Fibroblast of lung (primary cell): ENCODE measurements at places on chromosomes 6 and 20.

GRCh38 chr20:55269913-55270312 lies 735.4 kb downstream of the CBLN4 start:
- DNase-seq: no peak

DNA sequence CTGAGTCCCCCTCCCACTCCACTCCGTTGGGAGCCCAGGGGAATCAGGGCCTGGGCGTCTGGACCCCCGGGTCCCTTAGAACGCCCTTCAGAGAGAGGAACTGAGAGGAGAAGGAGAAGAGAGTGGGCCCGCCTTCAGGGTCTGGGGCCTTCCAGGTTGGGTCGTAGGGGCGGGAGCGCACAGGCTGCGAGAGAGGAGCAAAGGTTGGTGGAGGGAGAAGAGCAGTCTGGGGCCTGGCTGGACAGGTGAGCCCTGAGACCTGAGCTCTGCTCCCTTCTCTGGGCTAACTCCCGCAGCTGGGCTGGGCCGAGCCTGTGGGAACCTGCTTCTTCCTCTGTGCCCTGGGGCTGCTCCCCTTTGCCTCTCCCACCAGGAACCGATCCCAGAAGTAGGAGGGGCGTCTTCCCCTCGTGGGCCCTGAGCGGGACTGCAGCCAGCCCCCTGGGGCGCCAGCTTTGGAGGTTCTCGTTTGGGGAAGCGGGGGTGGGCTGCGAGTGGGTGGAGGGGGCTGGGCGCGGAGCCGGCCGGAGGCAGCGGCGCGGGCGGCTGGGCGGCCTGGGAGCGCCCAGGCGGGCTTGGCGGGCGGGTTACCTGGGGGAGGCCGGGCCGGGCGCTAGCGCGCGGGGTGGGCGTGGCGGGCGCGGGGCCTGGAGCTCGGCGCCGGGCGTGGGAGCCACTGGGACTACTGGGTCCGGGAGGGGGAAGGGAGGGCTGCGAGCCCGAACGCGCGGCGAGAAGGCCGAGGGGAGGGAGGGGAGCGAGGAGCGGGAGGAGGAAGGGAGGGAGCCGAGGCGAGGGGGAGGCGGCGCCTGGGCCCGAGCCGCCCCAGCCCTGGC lies at the start of gene DDR1:
DDR1 (plus strand) TSS at position 835 of the 836 bp plus-strand sequence. CDS start 4,211 bp downstream, outside the sequence.
- DNase-seq: peak; percentile 64

GRCh38 chr6:111855753-111856152 lies 17.5 kb downstream of the FYN start:
- no peak for DNase-seq

DNA sequence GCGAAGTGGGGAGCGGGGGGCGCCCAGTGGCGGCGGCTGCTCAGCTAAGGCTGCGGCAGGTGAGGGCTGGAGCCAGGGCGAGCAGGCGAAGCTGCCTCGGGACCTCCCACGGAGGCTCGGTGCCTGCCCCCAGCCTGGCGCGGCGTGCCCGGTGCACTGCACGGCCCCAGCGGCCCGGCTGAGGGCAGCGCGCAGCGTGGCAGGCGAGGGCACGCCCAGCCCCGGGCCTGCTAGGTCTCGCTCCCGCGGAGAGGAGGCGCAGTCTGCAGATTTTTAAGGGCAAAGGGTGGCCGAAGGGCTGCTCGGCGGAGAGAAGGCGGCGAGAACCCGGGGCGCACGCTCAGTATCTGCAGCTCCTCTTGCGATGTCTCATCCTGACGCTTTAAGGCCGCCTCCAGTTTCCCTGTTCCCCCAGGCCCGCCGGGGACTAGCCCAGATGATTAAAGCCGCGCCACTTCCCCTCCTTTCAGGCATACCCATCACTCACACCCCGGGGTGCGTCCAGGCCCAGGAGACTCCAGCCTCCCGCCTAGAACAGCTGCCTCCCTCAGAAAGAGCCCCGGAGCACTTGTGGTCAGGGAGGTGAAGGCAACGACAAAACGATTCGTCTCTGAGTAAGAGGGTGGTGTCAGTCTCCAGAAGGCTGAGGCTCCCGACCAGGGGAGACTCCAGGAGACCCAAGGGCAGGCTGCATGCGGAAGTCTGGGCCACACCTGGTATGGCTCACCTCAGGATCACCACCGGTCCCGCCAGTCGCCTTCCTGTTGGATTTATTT lies at the start of gene FERMT1:
FERMT1 (minus strand) TSS at position 158 of the 776 bp plus-strand sequence. CDS start 3,476 bp downstream, outside the sequence.
- peak; percentile 66 for DNase-seq

DNA sequence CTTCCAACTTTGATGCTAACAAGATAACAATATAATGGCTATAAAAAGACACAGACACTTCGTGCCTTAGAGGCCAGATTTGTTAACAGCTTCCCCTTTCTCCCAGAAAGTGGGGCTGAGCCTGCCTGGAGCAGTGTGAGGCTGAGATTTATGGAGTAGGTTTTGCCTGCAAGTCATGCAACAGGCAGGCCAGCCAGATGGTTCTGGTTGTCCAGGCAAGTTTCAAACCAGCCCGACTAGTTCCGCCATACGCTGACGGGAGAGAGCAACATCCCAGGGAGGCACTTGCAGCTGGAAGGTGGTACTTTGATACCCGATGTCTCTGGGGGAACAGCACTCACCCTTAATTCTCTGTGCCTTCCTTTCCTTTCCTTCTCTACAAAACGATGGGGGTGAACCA lies 81.3 kb upstream of the NAA20 start:
- DNase-seq: no peak

DNA sequence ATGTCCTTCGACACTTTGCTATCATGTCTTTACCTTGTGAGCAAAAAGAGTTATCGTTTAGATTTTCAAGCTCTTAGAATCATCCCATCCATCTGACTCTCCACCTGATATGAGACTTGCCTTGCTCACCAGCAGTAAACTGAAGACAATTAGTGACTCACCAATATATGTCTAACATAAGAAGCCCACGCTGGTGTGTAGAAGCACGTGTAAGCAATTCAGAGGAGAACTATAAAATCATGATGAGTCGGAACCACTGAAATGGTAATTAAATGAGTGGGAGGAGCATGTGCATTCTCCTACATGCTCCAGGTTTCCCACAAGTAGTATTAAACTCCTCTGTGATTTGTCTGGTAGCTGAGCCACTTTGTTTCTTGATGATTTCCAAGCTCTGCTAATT lies 181.6 kb upstream of the RNF217 start:
- no peak for DNase-seq

DNA sequence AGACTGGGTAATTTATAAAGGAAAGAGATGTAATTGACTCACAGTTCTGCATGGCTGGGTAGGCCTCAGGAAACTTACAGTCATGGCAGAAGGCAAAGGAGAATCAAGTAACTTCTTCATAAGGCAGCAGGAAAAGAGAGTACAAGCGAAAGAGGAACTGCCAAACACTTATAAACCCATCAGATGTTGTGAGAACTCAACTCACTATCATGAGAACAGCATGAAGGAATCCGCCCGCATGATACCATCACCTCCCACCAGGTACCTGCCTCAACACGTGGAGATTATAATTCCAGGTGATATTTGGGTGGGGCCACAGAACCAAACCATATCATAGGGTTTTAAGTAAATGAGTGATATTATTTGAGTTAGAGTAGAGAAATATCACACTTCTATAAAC lies 189.3 kb downstream of the TSHZ2 start:
- no peak for DNase-seq

- DNase-seq: no peak
Observed at GRCh38 chr6:44740566-44741120, 353.1 kb downstream of the CDC5L start.

DNA sequence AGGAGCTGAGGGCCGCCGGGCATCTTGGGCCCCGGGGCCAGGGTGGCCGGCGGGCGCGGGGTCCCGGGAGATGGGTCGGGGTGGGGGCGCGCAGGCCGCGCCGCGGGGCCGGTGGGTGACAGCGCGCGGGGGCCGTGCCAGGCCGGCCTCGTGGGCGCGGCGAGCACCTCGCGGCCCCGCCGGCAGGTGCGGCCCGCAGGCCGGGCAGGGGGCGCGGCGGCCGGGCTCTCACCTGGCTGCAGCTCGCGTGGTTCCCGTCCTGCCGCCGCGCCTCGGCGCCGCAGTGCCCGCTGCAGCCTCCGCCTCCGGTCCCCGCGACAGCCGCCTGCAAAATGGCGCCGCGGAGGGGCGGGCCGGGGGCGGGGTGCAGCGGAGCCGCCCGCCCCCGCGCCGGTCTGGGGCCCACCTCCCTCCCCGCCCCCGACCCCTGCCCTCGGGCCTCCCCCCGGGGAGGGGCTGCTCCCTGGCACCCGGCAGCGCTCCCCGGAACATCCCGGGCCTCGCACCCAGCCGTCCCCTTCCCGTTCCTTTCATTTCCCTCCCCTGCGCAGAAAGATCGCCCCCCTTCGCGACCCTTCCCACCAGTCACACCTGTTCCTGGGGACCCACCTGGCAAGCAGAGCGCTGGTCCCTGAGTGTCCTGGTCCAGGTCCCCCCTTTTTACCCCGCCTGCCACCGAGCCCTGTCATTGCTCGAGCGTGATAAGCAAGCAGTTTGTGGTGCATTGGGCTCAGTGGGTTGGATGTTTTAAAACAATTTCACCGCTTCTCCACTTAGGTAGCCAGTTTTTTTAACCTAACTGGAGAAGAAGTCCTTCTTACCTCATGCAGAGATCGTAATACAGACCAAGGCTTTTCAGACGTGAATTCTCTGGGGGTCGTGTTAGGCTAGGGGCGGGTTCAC lies at the start of gene SLC23A2:
SLC23A2 (minus strand) TSS at position 337 of the 903 bp plus-strand sequence. CDS start 68,948 bp downstream, outside the sequence.
- peak; percentile 24 for DNase-seq

DNA sequence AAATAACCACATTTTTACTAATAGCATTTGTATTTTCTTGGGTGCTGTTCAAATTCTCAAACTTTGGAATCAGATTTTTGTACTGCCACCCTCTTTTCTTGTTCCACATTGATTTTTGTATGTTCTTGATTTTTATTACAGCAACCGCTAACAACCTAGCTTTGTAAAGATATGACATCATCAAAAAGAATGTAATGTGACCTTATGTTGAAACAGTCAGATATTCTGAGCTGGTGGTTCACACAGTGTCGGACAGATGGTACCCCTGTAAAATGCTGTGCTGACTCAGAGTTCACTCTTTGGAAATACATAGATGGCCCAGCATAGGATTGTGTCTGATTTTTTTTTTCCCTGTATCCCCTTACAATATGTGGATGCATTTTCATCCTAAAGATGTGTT lies 118.9 kb downstream of the QKI start:
- peak; percentile 93 for DNase-seq

- DNase-seq: no peak
Observed at GRCh38 chr6:131636880-131637792, at the start of gene ENPP3. ENPP3 (plus strand) TSS chr6:131637302; CDS start chr6:131637385, 83 bp downstream.

DNA sequence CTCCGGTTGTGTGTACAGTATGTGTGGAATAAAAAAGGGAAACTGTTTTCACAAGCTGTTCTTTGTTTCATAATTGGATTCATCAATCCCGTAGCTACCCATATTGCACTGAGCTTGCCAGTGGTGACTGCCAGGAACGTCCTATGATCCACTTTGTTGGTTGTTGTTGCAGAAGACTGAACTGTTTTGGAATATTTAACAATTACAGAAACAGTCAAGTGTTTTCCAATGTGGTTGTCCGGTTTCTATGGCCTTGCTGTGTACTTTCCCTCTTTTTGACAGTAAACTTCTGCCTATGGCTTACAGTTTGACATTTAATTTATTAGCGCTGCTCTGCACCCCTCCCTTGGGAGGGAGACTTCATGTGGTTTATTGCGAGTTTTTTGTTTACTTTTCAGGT lies 141.2 kb downstream of the DTNBP1 start:
- no peak for DNase-seq

DNA sequence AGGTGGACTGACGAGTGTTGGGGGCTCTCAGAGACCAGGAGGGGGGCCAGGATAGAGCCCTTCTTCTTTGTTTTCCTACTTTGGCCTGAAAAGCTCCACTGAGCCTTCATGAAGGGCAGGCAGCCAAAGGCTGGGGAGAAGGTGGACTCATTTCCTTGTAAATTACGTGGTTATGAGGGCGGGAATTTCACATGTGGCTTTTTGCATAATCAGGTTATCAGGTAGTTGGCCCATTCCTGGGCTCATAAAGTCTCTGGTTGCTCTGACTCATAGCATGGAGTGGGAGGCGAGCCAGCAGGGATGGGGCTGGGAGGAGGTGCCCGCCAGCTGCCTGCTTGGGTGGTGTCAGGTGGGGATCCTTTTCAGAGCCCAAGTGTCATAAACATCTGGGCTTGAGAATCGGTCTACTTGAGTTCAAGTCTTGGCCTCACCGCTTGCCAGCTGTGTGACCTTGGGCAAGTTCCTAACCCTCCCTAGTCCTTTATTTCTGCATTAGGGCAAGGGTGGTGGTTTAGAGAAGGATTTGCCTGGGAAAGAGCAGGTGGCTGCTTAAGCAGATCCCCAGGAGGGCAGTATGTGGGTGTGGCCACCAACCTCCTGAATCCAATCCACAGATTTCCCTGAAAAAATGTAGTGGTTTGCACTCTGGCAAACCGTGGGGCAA lies 26.5 kb upstream of the RNF24 start:
- peak; percentile 89 for DNase-seq
